ENCODE measurements at places on chromosomes 6 and 20.
A peak's percentile ranks its signal among the peaks of the same experiment; 100 is the strongest.

DNA sequence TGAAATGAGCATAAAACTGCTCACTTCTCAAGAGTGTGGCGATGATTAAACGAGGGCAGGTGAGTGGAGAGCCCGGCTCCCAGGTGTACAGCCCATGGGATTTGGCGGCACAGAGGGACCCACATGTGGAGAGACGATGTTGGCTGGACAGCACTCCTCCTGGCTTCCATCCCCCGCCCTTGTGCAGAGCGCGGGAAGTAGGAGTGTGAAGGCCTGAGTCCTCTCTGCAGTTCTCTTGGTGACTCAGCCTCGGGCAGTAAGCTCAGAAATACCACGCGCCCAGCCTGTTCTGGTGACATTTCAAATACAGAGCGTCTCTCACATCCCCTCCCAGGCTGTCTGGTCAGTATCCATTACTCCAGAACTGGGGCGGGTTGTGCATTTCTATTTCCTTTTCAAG, 94.2 kb upstream of the SRSF6 start:
- no peak for DNase-seq

DNA sequence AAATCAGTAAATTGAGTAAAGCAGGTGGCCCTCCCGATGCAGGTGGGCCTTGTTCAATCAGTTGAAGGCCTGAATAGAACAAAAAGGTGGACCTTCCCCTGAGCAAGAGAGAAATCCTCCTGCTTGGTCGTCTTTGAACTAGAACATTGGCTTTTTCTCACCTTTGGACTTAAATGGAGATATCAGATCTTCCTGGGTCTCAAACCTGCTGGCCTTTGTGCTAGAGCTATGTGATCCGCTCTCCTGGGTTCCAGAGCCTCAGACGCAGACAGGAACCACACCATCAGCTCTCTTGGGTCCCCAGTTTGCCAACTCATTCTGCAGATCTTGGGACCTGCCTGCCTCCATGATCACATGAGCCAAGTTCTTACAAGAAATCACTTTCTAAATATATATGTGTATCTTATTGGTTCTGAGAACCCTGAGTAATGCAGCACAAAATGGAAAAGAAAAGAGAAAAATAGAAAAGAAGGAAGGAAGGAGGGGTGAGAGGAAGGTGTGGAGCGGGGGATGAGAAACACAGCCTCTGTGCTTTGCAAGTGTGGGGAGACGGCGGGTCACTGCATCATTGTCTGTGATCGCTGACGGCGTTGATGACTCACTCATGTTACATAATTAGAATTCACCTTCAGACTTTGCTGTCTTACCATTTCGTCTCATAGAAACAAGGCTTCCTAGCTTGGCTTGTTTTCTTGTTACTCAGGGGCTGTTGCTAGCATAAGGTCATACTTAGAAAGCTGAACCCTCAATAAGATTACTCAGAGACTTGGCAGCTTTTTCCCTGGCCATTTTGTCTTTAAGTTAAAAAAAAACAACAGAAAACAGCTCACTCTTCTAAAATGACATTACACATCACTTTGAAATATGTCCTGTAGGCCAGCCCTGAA, 85.7 kb upstream of the NEDD9 start:
- peak; percentile 81 for DNase-seq

DNA sequence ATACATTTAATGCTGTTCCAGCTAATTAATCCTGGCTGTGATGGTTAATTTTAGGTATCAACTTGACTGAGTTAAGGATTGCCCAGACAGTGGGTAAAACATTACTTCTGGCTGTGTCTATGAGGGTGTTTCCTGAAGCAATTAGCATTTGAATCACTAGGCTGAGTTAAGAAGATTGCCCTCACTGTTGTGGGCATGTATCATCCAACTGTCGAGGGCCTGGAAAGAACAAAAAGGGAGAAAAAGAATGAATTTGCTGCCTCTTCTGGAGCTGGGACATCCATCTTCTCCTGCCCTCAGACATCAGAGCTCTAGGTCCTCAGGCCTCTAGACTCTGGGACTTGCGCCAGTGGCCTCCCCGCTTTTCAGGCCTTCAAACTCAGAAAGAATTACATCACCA, 34.3 kb downstream of the SDHAF4 start:
- no peak for DNase-seq

- DNase-seq, result no peak
These were observed 144.3 kb downstream of the GRIK2 start for GRCh38 chr6:101537753-101538316.

GRCh38 chr6:143346004-143346403, 104.5 kb downstream of the ADAT2 start:
- no peak for DNase-seq

- no peak for DNase-seq
These were observed 1.6 kb upstream of the SLC32A1 start for GRCh38 chr20:38722683-38723016.

DNA sequence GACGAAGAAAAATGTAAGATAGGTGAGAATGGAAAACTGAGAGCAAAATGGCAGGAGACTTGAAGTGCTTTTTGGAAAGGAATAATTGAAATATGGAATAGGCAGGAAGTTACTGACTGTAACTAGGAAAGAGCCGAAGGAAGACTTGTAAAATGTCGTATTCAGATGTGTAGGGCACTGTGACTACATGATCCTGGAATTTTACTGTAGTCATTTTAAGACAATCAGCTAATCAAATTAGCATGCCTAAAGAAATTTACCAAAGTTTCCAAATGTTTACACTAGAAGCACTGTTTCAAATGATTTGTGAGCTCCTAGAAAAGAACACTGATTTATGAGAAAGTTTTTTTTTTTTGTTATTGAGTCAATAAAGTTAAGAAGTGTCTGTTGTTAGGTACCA, 21.2 kb upstream of the ADIG start:
- DNase-seq, result no peak

DNA sequence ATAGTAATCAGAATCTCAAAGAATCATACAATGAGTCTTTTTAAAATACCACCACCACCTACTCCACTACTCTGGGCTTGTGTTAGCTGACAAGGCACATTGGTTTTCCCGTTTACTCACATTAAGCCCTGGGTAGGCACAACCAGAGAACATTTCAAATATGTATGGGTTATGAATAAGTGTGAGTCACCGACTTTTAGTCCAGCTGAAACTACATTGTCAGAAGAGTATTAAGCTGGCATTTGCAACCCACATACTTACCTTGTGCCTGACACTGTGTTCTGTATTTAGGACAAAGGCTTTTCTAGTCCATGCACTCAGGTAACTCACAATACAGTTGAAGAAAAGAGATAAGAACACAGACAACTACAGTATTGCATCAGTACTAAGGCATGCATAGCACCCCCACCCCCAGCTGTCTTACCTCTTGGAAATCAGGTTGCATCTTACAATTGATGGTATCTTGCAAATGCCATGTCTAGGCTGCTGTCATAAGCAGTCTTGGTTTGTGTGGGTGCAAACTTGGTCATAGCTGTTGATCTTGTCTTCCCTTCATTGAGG, 40.3 kb upstream of the AHI1 start:
- DNase-seq, result no peak

- no peak for DNase-seq
These were observed 91.2 kb upstream of the TINAG start for GRCh38 chr6:54217018-54217417.

DNA sequence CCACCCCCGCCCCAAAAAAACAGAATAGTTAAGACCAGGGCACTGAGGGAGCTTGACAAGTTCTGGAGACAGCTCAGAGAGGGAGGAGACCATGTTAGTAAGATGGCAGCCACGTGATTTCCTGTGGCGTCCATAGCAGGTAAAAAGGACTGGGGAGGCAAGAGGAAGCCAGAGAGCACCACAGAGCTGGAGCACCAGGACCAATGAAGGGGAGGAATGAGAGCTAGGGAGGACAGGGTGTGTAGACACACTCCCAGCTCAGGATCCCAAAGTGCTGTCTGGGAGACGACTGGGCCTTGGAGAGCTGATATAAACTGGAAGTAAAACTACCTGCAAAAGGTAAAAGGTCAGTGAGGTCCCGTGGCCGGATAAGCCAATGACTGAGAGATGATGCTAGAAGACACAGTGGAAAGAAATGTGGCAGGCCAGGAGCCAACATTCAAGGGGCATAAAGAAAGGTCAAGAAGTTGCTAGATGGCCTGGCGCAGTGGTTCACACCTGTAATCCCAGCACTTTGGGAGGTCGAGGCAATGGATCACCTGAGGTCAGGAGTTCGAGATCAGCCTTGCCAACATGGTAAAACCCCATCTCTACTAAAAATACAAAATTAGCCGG, 39.0 kb downstream of the SLC23A2 start:
- peak; percentile 5 for DNase-seq

DNA sequence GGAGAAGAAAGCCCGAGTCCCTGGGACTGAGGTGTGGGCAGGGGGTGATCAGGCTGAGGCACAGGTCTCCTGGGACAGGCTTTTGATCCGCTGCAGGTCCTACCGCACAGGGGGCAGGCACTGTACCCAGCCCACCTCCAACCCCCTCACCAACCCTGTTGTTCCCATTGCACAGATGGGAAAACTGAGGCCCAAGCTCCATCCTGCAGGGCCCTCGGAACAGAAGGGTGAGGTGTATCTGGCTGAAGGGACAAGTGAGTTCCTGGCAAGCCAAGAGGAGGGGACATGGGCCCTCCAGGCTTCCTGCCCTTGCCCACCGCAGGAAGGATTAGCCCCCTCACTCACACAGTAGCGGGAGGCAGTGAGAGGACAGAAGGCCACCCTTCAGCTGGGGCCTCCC, 16.5 kb upstream of the SPDEF start:
- DNase-seq, result no peak

DNA sequence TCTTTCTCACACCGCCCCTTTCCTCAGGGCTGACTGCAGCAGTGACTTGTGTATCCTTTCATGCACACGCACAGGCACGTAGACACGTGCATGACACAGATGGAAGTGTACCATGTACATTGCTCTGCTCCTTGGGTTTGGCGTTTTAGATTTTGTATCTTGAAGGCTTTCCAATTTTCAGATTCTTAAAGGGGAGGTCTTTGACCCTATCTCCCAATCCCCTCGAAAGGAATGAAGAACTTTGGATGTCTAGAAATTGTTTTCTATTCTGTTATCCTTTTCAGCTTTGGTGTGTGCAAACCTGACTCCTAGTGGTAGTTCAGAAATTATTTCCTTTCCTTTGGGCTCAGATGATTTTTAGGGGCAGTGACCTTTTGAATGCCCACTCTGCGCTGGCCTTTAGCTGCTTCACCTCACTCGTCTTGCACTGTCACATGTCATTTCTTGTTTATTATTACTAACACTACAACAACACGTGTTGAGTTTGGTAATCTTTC, 63.0 kb downstream of the HIVEP1 start:
- no peak for DNase-seq

DNA sequence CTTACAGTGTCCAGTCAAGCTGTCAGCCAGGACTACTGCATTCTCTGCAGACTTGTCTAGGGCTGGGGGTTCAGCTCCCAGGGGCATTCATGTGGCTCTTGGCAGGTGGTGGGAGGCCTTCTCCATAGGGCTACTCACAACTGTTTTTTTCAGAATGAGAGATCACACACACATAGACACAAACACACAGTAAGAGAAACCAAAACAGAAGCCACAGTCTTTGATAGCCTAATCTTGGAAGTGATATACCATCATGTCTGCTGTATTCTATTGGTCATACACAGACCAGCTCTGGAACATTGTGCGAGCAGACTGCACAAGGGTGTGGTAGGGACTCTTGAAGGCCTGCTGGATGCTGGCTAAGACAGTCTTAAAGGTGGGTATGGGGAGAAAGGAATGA, 13.5 kb downstream of the TMEM170B start:
- no peak for DNase-seq

GRCh38 chr20:15930311-15931305, 642.6 kb downstream of the KIF16B start:
- DNase-seq, result no peak

GRCh38 chr20:62489186-62489931, 13.6 kb upstream of the GATA5 start:
- DNase-seq, result no peak

DNA sequence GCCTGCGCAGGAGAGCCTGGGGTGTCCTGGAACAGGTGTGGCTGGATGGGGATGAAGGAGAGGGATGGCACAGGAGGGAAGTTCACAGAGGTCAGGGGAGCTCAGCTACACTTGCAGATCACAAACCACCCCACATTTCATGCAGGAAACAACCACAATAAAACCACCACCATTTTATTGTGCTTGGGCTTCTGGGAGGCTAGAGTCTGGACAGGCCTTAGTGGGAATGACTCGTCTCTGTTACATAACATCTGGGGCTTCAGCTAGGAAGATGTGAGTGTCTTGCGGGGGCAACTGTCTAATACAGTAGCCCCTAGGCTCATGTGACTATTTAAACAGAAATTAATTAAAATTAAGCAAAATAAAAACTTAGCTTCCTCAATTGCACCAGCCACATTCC, 33.4 kb downstream of the SNX5 start:
- no peak for DNase-seq

DNA sequence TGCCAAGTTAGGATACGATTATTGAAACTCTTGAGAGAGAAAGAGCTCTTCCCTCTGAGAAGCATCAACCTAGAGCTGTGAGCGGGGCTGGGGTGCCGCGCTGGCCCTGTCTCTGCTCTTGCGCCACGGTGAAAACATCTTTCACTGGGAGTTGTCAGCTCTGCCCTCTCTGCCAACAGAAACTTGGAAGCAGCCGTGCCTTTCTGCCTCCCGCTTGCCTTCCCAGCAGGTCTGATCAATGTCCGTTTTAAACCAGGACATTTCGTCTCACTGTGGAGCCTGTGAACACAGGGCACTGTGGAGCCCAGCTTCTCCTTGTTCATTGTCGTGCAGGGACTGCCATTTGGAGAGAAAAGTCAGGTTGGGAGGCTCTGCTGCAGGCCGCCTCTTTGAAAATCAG, 249.2 kb upstream of the PMEPA1 start:
- DNase-seq, result no peak

DNA sequence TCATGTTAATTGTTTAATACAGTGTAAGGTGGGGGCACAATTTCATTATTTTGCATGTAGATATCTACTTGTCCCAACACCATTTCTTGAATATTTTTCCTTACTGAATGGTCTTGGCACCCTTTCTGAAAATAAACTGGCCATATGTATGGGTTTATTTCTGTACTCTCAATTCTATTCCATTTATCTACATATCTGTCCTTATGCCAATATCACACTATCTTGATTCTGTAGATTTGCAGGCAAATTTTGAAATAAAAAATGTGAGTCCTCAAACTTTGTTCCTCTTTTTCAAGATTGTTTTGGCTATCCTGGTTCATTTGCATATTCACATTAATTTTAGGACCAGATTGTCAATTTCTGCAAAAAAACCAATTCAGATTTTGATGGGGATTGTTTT, 34.8 kb downstream of the SCGN start:
- no peak for DNase-seq

DNA sequence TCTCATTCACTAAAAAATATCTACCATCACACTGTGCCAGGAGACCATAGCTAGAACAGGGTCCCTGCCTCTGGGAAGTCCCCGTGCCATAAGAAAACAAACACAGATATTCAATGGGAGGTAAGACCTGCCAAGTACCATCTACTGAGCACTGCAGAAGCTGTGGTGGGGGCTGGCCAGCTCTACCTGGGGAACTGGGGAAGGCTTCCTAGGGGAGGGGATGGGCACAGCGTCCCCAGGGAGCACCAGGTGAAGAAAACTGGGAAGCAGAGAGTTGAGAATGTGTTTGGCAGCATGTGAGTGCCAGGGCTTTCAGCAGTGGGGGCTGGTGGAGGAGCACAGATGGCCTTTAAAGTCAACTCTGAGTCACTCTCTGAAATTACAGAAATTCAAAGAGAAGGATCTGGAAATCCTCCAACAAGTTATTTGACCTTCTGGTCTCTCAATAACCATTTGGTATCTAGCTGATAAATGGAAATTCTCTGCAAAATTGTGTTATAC, 85.2 kb downstream of the SHLD1 start:
- DNase-seq, result no peak
